ENCODE measurements at places on chromosomes 3 and 15. TPM values are rescaled to one million over a fixed set of nuclear protein-coding genes. Genes with fewer than 3 reads are reported as not detected.

DNA sequence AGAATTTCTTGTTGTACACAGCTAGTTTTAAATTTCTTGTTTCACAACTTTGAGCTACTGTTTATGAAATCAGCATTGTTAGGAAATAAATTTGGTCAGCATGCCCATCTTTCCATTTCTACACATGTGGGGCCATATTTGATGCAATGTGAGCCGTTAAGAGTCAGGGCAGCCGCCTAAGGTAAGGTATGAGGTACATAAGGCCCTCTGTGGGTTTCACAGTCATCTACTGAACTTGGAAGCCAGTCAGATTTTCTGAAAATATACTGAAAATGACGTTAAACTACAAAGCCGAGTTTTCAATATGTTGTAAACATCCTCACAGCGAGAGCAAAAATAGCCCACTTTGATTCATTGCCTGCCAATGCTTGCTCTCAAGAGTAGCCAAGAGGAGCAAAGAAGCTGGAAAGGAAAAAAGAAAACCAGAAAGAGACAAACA, 94.7 kb upstream of the PDZRN3 start:
- no peaks in the 10 kb centered on the region for H3K36me3 ChIP-seq
- peaks cover 4% of the 10 kb centered on the region for H3K4me1 ChIP-seq
- DNase-seq: no peak

DNA sequence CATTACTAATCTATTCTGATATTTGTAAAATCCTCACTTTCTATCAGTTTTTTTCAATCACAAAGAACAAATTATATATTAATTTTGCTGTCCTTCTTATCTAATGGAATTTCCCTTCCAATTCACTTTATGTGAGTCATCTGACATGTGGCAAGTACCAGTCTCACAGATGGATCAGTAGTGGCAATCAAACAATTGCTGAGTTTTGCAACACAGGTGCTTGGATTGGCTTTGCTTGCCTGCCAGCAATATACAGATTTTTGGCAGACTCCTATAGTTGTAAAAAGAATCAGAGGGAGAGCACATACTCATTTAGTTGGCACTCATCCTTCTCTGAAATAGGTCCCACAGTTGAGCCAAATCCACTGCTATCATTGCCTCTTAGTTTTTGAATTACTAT, 83.7 kb downstream of the BCHE start:
- no peaks in the 10 kb centered on the region for H3K27me3 ChIP-seq
- H3K27ac ChIP-seq: no peak overlapping the region
- no peak overlapping the region for H3K4me3 ChIP-seq
- H3K4me1 ChIP-seq: no peaks in the 10 kb centered on the region

DNA sequence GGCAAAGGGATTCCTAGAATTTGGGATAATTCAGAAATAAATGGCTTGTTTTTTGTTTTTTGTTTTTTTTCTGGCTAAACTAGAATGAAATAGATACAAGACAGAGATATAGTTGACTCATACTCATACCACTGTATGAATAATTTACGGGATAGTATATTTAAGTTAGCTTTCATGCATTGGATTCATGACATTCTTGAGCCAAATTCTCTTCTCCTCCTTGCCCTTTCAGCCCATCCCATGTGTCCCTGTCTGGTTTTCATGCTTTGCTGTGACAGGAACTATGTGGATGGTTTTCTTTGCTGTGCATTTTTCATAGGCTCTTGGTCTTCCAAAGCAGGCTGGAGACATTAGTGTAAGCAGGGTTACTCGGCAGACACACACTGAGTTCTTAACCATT, 66.6 kb upstream of the UMPS start:
- H3K36me3 ChIP-seq: peaks cover 9% of the 10 kb centered on the region
- no peak overlapping the region for H3K27ac ChIP-seq
- H3K4me3 ChIP-seq: no peak overlapping the region
- H3K27me3 ChIP-seq: no peaks in the 10 kb centered on the region

- H3K4me3 ChIP-seq: no peak overlapping the region
- no peaks in the 10 kb centered on the region for H3K36me3 ChIP-seq
- no peaks in the 10 kb centered on the region for H3K4me1 ChIP-seq
- DNase-seq: no peak
Observed at GRCh38 chr3:167493244-167493643, 19.4 kb upstream of the SERPINI2 start.

- no peaks in the 10 kb centered on the region for H3K27me3 ChIP-seq
- no peaks in the 10 kb centered on the region for H3K36me3 ChIP-seq
- no peak for DNase-seq
- H3K4me1 ChIP-seq: peaks cover 2% of the 10 kb centered on the region
Observed at GRCh38 chr3:29186131-29186599, 94.7 kb upstream of the RBMS3 start.

DNA sequence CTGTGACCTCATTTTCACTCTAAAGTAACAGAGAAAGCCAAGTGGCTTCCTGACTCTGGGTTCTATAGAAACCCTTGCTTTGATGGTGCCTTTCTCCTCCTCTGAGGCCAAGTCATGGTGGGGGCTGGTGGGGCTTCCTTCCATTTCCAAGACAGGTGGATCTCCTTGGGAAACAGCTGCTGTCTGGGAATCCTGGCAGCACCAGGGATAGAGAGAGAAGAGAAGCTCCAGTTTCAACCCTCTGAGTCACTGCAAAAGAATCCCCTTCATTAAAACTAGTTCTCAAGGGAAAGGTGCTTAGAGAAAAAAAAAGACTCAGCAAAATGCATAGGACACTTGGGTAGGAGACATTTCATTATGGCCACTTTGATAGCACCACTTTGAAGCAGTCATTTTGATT, 614.4 kb downstream of the FHIT start:
- no peaks in the 10 kb centered on the region for H3K4me1 ChIP-seq
- DNase-seq: no peak
- no peak overlapping the region for H3K27ac ChIP-seq
- H3K27me3 ChIP-seq: no peaks in the 10 kb centered on the region
- H3K36me3 ChIP-seq: no peaks in the 10 kb centered on the region

DNA sequence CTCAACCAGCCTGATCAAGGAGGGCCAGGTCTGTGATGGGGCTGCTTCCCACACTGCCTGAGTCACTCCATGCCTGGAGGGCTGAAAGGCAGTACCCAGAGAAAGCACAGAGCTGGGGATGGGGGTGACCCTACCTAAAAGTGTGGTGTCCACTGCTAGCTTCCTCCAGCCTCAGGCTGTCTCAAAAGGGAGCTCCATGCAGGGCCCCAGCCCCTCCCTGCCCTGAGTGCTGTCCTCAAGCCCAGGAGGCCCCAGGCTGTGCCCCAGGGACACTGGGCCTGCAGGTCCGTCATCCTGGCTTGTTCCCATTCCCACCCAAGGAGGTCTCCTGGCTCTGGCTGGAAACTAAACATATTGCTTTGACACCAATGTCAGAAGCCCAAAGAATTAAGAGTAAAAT, 56.8 kb downstream of the ZNF445 start:
- no peak for DNase-seq
- H3K4me1 ChIP-seq: no peaks in the 10 kb centered on the region
- no peaks in the 10 kb centered on the region for H3K36me3 ChIP-seq
- H3K27ac ChIP-seq: no peak overlapping the region
- H3K27me3 ChIP-seq: no peaks in the 10 kb centered on the region
- no peak overlapping the region for H3K4me3 ChIP-seq

GRCh38 chr15:33148129-33148751, 46.3 kb downstream of the FMN1 start:
- H3K27ac ChIP-seq: no peak overlapping the region
- H3K36me3 ChIP-seq: no peaks in the 10 kb centered on the region
- H3K4me3 ChIP-seq: no peak overlapping the region
- DNase-seq: no peak

The CNTN4 gene
- total RNA-seq: 23.5 TPM

Measured in progenitor cell of endocrine pancreas (in vitro differentiated cells).